ENCODE measurements at places on chromosomes 2 and 18.

DNA sequence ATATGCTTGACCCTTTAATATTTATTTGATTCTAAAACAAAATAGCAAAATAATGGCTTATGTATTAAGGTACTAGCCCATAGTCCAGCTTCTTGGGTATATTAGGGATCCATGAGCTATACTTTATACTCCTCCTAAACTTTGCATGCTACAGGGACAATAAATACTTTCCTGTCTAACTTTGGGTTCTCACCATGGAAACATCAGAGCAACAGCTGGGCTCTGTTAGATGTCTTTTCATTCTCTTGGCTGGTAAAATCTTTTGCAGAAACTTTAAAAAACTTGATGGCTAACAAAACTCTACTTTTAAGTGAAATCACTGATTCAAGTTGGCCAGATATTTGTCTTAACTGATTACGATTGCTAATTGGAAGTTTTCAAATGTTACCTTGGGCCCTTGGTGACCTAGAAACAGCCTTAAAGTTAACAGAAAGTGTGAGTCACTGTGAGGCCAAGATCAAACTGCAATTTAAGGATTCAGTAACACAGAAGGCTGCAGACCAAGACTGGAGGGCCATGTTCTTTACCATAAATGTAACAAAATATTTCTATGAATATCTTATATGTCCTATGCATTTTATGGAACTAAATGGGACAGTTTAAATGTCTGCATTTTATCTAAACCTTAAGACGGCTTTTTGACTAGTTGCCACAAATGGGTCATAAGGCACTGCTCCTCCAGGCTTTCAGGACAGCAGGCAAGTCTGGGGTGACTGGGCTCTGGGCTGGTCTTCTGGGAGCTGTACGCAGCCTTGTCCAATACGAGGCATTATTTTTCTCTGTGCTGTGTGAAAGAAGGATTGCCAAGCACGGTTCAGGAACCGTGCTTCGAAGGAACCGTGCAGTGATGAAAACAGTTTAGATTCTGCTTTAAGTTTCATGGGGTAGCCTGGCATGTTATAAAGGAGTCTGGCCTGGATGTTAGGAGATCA is 188.5 kb downstream of the TPGS2 start:
- no peak for DNase-seq

DNA sequence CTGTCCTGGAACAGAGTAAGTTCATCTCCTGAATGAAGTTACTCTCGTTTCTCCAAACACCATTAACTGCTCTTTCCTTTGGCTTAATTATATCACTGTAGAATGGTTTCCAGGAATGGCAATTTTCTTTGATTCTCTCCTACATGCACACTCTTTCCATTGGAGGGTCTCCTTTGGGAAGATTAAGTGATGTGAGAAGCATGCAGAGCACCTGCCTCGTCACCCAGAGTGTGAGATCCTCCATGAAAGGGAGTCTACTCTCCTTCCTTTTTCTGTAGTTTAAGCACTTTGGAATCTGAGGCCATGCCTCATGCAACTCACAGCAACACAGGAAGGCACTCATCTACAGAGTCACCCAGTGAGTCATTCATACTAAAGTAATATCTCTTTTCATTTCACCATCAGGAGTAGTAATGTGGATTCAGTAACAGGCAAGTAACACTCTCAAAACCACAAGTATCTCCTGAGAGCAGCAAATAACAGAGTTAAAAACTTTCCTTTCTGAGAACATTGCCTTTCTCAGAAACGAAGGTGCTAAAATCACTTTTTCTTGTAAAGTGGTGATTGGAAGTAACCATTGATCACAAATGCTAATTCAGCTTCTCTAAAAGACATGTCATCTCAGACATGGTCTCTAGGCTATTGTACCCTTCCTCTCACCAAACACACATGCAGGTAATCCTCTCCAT is 52.8 kb upstream of the IL1RL1 start:
- no peak for DNase-seq

DNA sequence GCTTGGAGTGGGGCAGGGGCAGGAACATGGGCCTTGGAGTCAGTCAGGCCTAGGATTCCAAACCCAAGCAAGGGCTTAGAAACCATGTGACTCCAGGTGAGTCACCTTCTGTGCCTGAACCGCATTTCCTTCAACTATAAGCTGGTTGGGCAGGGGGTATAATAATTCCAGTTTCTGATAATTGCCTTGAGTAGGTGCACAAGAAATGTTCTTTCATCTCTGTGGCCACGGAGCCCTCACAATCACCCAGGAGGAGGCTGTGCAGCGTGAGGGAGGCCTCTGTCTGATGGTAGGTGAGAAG is 112.1 kb upstream of the HAAO start:
- no peak for DNase-seq

- no peak for DNase-seq
Measured at GRCh38 chr2:220748875-220749479, 823.1 kb downstream of the EPHA4 start.

- DNase-seq = no peak
Measured at GRCh38 chr2:232434091-232434490, 21.9 kb upstream of the ALPI start.

DNA sequence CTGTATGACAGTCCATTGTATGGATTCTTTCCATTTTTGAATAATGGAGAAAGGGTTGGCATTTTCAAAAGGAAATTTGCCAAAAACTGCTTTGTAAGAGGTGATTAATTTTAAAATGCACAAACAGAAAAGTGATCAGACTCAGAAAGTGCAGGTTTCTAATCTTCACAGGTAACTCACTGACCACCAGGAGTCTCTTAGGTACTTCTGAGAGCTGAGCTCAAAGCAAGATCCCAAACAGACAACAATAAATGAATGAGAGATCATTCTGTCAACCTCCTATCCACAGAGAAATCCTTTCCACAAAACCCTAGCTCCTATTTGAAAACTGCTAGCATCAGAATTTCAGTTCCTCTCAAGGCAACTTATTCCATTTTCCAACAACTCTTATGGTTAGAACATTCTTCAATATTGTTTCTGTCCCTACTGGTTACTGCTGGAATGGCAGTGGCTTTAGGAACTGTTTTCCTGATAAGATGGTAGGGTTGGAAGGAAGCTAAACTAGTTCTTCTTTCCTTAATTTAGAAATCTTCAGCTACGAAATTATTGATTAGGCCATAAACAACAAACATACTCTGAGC is 20.6 kb upstream of the HAAO start:
- no peak for DNase-seq

GRCh38 chr2:233976087-233976486 is 58.9 kb downstream of the TRPM8 start:
- DNase-seq = no peak

- DNase-seq = no peak
Measured at GRCh38 chr2:222057347-222058073, 241.3 kb downstream of the PAX3 start.

- DNase-seq = no peak
Measured at GRCh38 chr2:11329776-11330175, 14.7 kb downstream of the ROCK2 start.

DNA sequence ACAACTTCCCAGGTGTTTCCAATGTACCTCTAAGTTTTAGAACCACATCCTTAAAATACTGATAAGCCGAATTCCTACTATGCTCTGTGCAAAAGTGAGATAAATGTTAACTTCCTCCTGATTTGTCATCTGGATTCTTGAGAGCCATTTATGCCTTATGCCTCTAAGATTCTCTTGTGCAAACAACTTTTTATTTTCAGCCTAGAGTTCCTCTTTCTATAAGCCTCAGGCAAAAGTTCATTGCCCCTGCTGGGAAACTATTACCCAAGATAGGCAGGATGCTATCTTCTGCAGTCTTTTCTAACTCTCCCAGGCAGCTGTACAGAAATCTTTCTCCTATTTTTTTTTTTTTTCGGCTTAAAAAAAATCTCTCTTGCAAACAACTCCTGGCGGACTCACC is 216.1 kb downstream of the KCNJ3 start:
- no peak for DNase-seq

DNA sequence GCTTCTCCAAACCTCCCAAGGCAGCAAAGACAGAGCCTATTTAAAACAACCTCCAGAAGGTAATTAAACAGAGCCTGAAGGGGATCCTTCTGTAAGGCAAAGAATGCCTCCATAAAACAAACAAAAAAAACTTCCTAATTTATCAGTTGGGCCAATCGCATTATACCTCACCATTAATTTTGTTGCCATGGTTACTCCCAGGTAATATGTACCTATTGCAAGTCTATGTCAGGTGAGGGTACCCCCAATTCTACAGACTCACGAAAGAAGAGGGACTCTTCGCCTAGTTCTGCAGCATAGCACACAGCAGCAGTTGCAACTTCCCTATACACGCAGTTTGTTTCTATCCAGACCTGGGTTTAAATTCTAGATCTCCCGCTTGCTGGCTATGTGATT is 38.8 kb downstream of the SFXN5 start:
- DNase-seq = no peak

- DNase-seq = no peak
Measured at GRCh38 chr2:190994148-190994547, 19.8 kb downstream of the STAT1 start.
